ENCODE measurements at places on chromosomes 5 and 9.

DNA sequence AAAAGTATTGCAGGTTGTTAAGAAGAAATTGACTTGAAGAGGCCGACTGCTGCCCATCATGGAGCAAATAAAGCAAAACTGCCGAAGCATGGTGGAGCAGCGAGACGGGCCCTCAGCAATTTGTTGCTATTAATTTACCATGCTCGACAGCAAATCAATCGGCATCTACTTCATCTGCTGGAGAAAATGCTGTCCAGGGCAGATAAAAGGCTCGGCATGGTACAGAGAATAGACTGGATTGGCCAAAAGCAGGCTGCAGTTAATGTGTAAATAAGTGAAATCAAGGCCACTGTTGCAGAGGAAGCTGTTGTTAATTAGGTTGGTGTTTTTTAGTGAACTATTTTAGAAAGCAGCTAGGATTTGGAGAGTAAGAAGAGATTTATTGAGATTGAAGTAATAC, 8.3 kb downstream of the TLE4 start:
- no peak for DNase-seq

- no peak for DNase-seq
Observed at GRCh38 chr5:133290669-133291240, 238.9 kb downstream of the HSPA4 start.

GRCh38 chr9:94800424-94801117, 74.1 kb downstream of the AOPEP start:
- no peak for DNase-seq

- no peak for DNase-seq
Observed at GRCh38 chr5:171676286-171676944, 109.2 kb upstream of the SMIM23 start.

- no peak for DNase-seq
Observed at GRCh38 chr5:153829510-153830065, 209.1 kb downstream of the FAM114A2 start.

GRCh38 chr9:138076650-138077009, 199.0 kb downstream of the CACNA1B start:
- no peak for DNase-seq

DNA sequence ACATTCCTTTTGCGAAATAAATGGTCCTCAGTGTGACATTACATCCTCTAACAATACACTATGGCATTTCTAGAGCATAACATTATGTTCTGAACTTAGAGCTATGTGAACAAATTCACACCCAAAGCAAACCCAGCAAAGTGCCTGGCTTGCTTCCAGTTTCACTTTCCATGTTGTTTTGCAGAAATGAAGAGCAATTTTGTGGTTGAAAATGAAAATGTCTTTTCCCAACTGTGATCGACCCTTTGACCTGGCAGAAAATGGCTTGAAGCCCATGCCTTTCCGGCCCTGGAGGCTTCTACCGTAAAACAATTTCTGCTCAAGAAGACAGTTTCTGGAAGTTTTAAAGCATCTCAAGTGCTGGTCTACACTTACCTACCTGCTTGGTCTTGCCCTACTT, 344.7 kb upstream of the RGMB start:
- DNase-seq: no peak

GRCh38 chr9:129867136-129868022, 32.1 kb downstream of the USP20 start:
- DNase-seq: no peak

DNA sequence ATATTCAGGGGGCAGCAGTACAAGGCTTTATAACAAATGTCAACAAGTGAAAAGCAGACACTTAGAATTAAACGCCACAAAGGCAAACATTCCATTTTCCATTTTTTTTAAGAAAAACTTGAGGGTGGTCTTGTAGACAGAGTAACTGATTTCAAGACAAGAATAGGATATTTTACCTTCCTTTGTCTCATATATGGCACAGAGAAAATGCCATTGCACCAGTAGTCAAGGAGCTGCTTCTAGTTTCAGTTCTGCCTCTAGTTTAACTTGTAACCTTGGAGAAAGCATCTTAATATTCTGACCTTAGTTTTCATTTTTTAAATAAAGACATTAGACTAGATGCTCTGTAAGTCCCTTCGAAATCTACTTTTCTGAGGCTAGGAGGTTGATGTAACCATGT, 355.3 kb upstream of the KCNN2 start:
- no peak for DNase-seq

DNA sequence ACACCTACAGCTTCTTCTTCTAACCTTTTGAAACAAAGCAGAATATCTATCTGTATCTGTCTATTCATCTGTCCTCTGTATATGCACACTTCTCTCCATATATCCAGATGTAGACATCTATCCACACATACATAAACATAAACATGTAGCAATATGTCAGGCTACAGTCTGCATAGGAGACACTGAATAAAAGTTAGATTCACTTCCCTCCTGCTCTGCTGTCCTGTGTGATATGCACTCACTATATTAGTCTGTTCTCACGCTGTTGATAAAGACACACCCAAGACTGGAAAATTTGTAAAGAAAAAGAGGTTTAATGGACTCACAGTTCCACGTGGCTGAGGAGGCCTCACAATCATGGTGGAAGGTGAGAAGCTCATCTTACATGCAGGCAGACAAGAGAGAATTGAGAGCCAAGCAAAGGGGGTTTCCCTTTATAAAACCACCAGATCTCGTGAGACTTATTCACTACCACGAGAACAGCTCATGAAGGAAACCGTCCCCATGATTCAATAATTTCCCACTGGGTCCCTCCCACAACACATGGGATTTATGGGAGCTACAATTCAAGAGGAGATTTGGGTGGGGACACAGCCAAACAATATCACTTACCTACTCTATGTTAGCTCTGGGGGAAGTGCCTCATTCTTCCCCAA, 24.1 kb downstream of the RANBP3L start:
- no peak for DNase-seq

DNA sequence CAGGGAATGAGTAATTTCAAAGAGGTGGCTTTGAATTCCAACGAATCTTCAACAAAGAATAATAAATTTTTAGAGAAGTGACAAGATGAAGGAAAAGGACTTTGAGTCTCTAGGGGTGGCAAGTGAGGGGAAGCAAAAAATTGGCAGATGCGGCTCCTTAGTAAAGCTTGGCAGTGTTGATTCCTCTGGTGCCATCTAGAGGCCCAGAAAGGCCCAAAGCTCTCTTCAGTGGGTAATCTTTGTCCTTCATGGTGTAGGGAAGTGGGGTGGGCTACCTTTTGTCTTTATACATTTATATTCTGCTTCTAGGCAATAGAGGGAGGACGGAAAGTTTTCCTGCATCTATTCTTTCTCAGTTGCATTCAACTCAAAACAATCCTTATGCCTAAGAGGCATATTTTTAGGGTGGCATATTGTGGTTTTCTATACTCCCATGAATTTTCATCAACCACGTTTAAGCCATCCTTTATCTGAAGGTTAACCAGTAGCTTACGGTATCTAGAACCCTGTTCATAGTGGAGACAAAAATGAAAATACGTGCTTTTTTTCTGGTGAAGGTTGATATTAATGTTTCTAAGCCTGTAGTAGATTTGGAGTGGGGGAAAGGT, 17.5 kb upstream of the ROPN1L start:
- DNase-seq: no peak

GRCh38 chr5:116044073-116044472, 11.8 kb downstream of the ARL14EPL start:
- DNase-seq: no peak

DNA sequence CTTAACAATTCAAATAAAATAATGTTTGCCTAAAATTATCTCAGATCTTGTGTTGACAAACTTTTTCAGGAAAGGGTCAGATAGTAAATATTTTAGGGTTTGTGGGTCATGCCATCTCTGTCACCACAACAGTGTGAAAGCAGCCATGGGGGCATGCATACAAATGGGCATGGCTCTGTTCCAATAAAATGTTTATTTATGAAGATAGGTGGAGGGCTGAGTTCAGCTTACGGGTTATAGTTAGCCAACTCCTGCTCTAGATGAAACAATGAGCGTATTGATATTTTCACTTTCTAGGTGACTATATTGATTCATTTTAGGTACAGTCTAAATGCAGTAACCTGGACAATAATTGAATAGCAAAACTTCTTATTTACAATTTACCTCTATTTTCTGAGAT, 533.8 kb upstream of the CLINT1 start:
- no peak for DNase-seq

GRCh38 chr9:74006935-74007334, 490.2 kb upstream of the RORB start:
- no peak for DNase-seq

DNA sequence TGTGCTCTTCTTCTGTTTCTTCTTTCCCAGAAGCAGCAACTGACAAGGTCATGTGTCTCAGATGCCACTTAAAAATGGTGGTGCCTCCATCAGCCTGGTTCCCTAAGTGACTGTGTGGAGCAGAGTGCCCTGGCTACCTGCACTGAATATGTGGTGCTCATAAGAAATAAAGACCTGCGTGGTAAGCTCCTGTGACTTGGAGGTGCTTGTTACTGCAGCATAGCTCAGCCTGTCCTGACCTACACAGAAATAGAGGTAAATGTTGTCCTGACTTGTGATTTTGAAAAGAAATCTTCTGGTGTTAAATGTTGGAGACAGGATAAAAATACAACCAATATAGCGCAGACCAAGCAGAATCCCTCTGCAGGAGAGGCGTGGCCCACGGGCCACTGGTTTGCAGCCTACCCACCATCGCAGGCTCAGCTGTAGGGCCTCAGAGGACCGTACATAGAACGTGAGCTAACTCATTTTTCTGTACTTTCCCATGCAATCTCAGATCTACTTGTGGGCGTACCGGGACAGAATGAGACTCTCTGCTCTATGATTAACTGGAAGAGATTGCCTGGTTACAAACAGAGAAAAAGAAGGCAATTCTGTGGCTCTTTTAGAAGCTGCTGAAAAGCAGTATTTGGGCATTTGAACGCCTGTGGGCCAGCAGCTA, 79.4 kb upstream of the UNC5A start:
- no peak for DNase-seq

DNA sequence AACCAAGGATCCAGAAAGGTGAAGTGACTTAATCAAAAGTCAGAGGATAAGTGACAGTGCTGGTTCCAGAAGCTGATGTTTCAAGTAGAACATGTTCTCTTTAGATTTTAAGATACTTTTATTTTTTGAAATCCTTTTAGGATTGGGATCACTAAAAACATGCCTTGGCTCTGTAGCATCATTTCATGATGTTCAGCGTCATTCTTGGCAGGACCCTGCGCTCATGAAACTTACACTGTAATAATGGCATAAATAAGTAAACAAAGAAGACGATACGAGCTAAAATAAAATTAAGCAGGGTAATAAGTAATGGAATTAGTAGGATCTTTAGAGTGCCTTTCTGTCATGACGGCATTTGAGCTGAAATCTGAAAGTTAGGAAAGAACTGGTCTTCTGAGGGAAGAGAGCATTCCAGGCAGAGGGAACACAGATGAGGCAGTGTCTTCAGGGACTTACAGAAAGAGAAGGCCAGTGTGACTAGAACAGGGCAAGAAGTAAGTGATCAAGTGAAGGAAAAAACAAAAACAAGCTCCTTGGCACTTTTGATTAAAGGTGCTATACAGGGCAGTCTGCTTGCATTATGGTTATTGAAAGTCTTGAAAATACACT, 19.9 kb downstream of the CTNNA1 start:
- DNase-seq: no peak

GRCh38 chr5:11711932-11712331, 192.3 kb downstream of the CTNND2 start:
- DNase-seq: no peak

- no peak for DNase-seq
Observed at GRCh38 chr9:10876333-10876732, 263.5 kb upstream of the PTPRD start.

GRCh38 chr9:133717113-133718031, 20.8 kb downstream of the SARDH start:
- DNase-seq: no peak

DNA sequence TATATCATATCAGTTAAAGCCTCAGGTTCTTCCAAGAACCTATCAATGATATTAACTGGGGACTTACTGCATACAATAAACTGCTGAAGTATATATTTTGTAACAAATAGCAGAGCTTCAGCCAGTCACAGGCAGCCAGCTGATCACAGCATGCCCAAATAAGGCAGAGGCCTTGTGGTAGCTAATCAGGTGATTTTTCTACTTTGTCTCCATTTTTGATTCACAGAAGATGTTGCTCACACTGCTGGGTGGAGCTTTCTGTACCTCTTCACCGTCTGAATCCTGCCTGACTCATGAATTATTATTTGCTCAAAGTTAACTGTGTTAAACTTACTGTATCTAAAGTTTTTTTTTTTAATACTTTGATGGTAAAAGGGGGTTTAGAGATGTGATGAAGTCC, 357.4 kb downstream of the PSAT1 start:
- no peak for DNase-seq

DNA sequence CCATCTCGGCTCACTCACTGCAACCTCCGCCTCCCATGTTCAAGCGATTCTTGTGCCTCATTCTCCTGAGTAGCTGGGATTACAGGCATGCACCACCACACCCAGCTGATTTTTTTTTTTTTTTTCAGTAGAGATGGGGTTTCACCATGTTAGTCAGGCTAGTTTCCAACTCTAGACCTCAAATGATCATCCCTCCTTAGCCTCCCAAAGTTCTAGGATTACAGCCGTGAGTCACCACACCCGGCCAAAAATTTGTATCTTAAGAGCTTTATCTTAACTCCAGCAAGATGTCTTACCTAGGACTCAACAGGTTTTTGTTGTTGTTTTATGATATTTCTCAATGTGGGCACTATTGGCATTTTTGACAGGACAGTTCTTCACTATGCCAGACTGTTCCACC, 27.9 kb downstream of the LYRM7 start:
- DNase-seq: no peak

- DNase-seq: no peak
Observed at GRCh38 chr9:92029553-92029952, 79.5 kb upstream of the ROR2 start.

DNA sequence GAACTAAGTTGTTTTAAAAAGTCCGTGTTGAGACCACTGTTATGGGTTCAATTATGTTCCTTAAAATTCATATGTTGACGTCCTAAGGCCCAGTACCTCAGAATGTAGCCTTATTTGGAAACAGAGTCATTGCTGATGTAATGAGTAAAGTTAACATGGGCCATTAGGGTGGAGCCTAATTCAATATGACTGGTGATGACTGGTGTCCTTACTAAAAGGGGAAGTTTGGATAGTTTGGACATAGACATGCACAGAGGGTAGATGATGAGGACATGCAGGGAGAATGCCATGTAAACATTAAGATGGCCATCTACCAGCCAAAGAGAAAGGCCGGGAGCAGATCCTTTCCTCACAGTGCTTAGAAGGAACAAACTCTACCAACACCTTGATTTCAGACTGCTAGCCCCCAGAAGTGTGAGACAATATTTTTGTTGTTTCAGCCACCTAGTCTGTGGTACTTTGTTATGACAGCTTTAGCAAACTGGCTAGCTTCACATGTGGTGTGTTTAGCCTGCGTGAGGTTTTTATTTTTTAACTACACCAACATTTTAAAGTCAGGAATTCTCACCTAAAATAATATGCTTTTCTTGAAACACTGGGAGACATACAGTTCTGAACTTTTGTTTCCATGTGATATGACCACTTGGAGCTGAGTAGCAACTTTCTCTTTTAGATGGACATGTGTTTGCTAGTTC, 135.3 kb downstream of the YIPF5 start:
- DNase-seq: no peak
